Liver (tissue), 10 donors: ENCODE measurements at places on chromosomes 16 and 17. TPM values are rescaled to one million over a fixed set of nuclear protein-coding genes. Genes with fewer than 3 reads are reported as not detected.

CHST5 gene
- total RNA-seq: not detected

DNA sequence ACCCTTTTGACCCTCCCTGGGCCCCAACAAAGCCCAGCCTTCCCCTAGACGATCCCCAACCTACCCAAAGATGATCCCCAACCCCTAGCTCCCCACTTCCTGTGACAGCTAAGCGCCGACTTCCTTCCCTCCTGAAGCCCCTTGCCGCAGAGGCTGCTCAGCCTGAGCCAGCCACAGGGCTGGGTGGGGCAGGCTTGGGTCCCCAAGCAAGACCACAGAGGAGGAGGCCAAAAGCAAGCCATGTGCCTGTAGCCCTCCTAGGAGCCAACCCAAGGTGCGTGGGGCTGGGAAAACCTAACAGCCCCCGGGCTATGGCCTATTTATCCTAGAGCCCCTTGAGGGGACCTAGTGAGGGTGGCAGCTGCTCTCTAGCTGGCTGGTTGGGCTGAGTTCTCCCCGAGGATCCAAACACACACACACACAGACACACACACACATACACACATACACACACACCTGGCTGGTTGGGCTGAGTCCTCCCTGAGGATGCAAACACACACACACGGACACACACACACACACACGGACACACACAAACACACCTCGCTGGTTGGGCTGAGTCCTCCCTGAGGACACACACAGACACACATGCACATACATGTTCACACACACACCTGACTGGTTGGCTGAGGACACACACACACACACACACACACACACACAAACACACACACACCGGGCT, 4.8 kb downstream of the ARRB2 start:
- no peaks in the 10 kb centered on the region for H3K27me3 ChIP-seq
- peaks cover 8% of the 10 kb centered on the region for H3K36me3 ChIP-seq
- peak overlapping the region; percentile 54 for H3K27ac ChIP-seq
- H3K4me3 ChIP-seq: no peak overlapping the region
- no peak for DNase-seq

GRCh38 chr17:281365-281999, 71.1 kb downstream of the RPH3AL start:
- H3K4me1 ChIP-seq: no peaks in the 10 kb centered on the region
- H3K27ac ChIP-seq: no peak overlapping the region
- peaks cover 16% of the 10 kb centered on the region for H3K36me3 ChIP-seq
- H3K4me3 ChIP-seq: no peak overlapping the region
- H3K27me3 ChIP-seq: no peaks in the 10 kb centered on the region
- DNase-seq: no peak

DNA sequence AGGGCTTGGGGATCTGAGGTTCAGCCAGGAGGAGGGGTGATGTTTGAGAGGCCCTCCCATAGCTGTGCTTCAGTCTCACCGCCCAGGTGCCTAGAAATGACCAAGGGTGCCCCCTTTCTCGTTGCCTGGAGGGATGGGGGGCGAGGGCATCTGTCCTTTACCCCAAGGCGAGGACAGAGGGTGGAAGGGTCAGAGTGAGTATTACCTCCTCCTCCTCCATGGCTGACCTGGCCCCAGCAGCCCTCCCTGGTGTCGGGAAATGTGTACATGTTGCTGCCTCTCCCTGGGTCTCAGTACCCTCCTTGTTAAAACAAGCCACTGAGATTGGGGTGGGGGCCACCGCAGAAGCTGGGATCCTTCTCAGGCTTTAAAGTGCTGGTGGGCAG, 2.4 kb downstream of the NECAB2 start:
- no peak overlapping the region for H3K4me3 ChIP-seq
- H3K27ac ChIP-seq: no peak overlapping the region
- peaks cover 2% of the 10 kb centered on the region for H3K36me3 ChIP-seq
- H3K4me1 ChIP-seq: peaks cover 7% of the 10 kb centered on the region

TNFRSF13B gene
- 0.17 TPM for total RNA-seq

DNA sequence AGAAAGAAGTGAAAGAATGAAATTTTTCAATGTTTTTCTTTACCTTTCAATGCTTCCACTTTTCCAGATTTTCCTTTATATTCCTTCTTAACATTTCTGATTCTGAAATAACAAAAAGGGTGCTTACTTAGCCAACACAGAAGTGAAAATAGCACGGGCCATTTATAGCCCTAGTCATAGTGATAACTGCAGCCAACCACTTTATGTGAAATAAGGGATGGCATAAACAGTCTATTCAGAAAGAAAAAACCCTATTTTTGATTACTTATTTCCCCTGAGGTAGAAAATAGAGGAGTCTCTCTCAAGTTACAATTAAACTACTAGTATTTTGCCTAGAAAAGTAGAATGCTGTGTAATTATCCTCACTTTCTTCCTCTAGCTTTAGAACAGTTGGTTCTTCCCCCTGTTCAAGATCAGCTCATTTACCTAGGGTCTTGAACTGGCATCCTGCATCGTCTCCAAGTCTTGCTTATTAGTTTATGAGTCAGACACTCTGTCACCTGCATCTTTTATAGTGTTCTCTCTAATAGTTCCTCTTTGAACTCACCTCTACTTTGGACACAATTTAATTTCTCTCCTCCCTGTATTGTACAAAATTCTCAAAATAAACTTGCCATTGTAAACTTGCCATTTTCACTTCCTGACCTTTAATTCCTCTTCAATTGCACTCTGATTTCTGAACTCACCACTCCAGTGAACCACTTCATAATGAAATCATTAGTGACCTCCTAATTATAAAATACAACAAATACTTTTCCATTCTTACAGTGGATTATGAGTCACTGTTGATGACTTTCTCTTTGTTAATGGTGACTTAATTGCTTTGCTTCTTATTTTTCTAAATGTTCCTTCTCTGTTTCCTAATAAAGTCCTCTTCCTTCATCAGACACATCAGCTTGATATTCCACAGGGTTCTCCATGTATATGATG, 23.6 kb downstream of the ABCA6 start:
- DNase-seq: no peak
- no peak overlapping the region for H3K27ac ChIP-seq
- no peak overlapping the region for H3K4me3 ChIP-seq
- H3K36me3 ChIP-seq: peaks cover 29% of the 10 kb centered on the region

TBC1D3B gene
- total RNA-seq: 0.56 TPM

DNA sequence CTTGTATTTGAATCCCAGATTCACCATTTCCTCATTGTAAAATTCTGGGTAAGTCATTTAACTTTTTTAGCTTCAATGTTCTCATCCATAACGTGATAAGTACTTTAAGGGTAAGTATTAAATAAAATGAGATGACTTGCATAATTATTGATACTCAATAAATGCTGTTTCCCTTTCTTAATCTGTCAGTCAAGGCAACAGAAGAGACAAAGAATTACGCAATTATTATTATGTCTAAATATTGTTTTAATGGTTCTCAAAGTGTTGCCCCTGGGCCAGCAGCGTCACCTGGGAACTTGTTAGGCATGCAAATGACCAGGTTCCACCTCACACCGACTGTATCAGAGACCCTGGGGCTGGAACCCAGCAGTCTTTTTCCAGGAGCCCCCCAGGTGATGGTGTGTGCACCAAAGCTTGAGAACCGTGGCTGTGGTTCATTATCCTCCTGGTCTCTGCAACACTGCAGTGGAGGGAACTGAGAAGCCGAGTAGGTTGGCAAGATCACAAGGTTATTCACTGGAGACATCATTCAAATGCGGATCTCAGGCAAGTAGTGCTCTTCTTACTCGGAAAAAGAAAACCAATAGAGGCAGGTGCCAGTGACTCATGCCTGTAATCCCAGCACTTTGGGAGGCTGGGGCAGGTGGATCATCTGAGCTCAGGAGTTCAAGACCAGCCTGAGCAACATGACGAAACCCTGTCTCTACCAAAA, 43.5 kb downstream of the LYRM9 start:
- H3K36me3 ChIP-seq: no peaks in the 10 kb centered on the region
- H3K27ac ChIP-seq: no peak overlapping the region
- no peak overlapping the region for H3K4me3 ChIP-seq
- DNase-seq: no peak
- peaks cover 6% of the 10 kb centered on the region for H3K4me1 ChIP-seq
- H3K27me3 ChIP-seq: no peaks in the 10 kb centered on the region

NXN gene
- total RNA-seq: 2.3 TPM

TMIGD1 gene
- not detected for total RNA-seq

DNA sequence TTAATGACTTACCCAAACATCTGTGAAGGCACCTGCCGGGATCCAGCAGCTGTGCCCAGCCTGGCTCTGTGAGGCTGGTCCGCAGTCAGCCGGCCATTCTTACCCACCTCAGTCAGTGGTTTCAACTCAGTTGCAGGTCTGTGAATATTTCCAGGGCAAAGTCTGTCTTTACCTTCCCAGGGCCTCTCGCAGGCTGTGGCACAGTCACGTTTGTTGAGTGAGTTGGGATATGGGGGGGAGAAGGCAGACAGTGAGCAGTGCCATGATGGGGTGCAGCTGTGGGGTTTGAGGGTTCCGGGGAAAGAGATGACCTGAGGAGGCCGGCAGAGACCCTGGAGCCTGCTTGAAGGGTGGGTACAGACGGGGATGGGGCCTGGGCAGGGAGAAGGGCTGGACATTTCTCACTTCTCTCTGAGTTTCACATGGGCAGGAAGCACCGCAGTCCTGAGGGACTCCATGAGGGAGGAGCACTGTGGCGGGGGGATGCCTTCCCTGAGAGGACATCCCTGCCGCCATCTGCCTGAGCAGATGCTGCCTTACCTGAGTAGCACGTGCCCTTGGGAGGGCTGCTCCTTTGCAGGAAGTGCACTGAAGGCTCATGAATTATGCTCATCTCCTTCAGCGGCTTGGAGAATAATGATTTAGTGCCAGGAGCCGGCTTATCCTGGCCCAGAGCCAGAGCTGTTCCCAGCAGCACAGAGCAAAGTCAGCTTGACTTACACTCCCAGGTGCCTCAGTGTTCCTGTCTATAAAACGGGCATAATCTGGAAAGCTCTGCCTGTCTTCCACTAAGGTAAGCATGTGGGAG, 48.1 kb downstream of the KSR1 start:
- no peak overlapping the region for H3K4me3 ChIP-seq
- no peak for DNase-seq
- H3K36me3 ChIP-seq: no peaks in the 10 kb centered on the region

- H3K27ac ChIP-seq: peak within 1 kb of the TSS; percentile 91
- H3K4me1 ChIP-seq: peaks cover 37% of the 10 kb centered on the region
- peak; percentile 96 for DNase-seq
- no peaks in the 10 kb centered on the region for H3K27me3 ChIP-seq
- peak within 1 kb of the TSS; percentile 80 for H3K4me3 ChIP-seq
Measured at GRCh38 chr17:42536048-42536371, at the start of gene NAGLU. Gene NAGLU, plus strand, starts transcription at chr17:42536241. Its CDS starts 32 bp downstream, at chr17:42536273.

DNA sequence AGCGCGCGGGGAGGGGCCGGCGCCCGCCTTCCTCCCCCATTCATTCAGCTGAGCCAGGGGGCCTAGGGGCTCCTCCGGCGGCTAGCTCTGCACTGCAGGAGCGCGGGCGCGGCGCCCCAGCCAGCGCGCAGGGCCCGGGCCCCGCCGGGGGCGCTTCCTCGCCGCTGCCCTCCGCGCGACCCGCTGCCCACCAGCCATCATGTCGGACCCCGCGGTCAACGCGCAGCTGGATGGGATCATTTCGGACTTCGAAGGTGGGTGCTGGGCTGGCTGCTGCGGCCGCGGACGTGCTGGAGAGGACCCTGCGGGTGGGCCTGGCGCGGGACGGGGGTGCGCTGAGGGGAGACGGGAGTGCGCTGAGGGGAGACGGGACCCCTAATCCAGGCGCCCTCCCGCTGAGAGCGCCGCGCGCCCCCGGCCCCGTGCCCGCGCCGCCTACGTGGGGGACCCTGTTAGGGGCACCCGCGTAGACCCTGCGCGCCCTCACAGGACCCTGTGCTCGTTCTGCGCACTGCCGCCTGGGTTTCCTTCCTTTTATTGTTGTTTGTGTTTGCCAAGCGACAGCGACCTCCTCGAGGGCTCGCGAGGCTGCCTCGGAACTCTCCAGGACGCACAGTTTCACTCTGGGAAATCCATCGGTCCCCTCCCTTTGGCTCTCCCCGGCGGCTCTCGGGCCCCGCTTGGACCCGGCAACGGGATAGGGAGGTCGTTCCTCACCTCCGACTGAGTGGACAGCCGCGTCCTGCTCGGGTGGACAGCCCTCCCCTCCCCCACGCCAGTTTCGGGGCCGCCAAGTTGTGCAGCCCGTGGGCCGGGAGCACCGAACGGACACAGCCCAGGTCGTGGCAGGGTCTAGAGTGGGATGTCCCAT, 232.8 kb downstream of the SEC14L1 start:
- H3K36me3 ChIP-seq: no peaks in the 10 kb centered on the region
- peak overlapping the region; percentile 70 for H3K4me3 ChIP-seq
- H3K27me3 ChIP-seq: no peaks in the 10 kb centered on the region
- peaks cover 77% of the 10 kb centered on the region for H3K4me1 ChIP-seq
- H3K27ac ChIP-seq: peak overlapping the region; percentile 83

- H3K27me3 ChIP-seq: no peaks in the 10 kb centered on the region
- H3K4me3 ChIP-seq: no peak overlapping the region
- no peaks in the 10 kb centered on the region for H3K4me1 ChIP-seq
Measured at GRCh38 chr16:78286065-78286464, 186.6 kb downstream of the WWOX start.

SPIRE2 gene
- total RNA-seq: 3.2 TPM

GPR179 gene
- total RNA-seq: 0.05 TPM

MAPT gene
- total RNA-seq: 0.05 TPM

DNA sequence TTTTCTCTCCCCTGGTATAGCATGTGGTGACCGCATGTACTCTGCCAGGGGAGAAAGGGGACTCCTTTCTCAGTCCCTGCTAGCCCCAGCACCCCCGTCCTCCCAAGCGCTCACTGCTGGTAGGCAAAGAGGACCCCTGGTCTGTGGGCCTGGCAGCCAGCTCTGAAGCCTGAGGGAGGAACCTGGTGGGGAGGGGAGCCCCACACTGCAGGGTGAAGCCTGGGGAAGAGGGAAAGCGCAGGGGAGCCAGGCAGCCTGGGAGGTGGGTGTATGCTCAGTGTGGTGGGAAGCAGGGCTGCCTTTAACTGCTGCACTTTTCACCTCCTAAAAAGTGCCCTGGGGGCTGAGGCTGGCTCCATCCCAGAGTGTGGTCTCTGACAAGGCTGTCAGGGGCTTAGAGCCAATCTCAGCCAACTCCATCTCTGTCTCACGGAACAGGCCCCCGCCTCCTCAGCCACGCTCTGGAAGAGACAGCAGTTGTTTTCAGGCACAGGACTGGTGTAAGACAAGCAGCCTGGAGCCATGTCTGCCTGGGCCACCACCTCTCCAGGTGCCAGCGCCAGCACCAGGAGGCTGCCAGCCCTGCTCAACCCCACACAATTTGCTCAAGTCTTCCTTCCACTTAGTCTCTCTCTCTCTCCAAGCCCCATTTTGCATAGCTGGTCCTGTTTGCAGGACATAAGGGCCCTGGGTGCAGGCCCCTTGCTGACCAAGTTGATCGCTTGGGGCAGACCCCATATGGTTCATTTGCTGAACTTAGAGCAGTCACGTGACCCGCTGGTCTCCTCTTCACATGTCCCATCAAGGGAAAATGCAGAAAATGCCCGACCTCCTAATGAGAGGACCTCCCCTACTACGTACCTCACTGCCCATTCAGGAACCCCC, 14.7 kb upstream of the TBX2 start:
- H3K27ac ChIP-seq: no peak overlapping the region
- no peak overlapping the region for H3K4me3 ChIP-seq
- H3K4me1 ChIP-seq: no peaks in the 10 kb centered on the region
- no peak for DNase-seq
- no peaks in the 10 kb centered on the region for H3K36me3 ChIP-seq

- no peak overlapping the region for H3K4me3 ChIP-seq
- no peak overlapping the region for H3K27ac ChIP-seq
Measured at GRCh38 chr17:2542456-2542855, 30.8 kb upstream of the METTL16 start.

BRICD5 gene
- total RNA-seq: 1.9 TPM

- no peaks in the 10 kb centered on the region for H3K36me3 ChIP-seq
- peak overlapping the region; percentile 79 for H3K27ac ChIP-seq
- peak overlapping the region; percentile 7 for H3K4me3 ChIP-seq
- H3K4me1 ChIP-seq: peaks cover 28% of the 10 kb centered on the region
- peak; percentile 96 for DNase-seq
Measured at GRCh38 chr16:53503270-53503923, 388 bp upstream of the AKTIP start.
